CD8-positive, alpha-beta T cell (primary cell): ENCODE measurements at places on chromosomes 4 and X.

DNA sequence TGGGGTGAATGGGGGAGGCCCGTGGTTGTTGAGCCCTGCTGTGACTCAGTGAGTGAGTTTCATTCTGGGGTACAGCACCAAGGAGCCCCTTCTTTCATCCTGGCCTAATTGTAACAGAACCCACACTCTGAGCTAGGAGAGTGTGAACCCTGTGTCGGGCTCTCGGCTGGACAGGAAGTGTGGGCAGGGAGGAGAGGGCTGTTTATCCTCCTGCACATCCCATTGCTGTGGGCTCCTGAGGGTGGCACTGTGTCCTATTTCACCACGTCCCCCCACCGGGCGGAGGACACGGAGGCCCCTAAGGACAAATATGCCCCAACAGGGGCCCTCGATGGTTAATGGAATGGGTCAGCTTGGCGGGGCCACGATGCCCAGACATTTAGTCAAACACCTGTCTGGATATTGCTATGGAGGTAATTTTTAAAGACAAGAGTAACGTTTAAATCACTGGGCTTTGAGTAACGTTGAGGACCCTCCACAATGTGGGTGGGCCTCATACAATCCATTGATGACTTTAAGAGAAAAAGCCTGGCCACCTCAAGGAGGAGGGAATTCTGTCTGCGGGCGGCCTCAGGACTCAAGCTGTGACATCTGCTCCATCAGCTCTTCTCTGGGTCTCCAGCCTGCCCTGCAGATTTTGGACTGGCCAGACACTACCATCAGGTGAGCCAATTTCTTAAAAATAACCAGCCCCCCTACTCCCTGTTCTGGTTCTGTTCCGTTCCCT lies 46.1 kb upstream of the SORCS2 start:
- DNase-seq, result no peak

DNA sequence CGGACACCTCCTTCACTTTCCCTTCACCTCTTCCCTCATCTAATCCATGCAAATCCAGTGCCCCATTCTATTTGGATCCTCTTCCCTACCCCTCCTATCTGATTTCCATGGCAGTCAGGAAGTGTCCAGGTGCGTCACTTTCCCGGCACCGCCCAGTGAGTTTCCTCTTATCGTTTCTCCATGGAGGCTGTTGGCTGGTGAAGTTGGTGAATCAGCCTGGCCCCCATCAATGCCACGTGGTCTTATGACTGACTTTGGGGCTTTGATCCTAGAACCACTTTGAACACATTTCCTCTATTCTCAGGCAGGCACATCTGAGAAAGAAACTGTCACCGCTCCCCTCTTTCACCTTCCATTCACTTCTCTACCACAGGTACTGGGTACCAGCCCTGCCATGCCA lies 137.8 kb downstream of the CEP135 start:
- DNase-seq, result no peak

GRCh38 chrX:127552571-127552970 lies 499.6 kb downstream of the ACTRT1 start:
- no peak for DNase-seq

DNA sequence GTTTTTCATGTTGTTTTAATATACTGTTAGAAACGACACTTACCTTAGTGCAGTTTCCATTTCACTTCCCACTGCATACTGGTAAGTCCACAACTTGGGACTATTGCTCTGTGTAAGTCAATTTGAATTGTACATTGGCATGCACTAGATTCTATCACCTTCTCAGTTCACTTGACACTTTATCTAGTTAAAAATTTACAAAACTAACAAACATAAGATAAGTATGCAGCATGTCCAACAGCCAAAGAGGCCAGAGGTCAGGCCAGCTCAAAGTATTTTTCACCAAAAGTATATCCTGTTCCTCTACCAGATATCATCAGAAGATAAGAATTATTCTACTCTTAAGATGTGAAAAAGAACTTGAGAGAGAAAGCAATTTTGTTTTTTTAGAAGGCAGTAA lies 75.9 kb downstream of the QRFPR start:
- no peak for DNase-seq

- no peak for DNase-seq
Measured at GRCh38 chr4:90572996-90573395, 445.8 kb downstream of the CCSER1 start.

DNA sequence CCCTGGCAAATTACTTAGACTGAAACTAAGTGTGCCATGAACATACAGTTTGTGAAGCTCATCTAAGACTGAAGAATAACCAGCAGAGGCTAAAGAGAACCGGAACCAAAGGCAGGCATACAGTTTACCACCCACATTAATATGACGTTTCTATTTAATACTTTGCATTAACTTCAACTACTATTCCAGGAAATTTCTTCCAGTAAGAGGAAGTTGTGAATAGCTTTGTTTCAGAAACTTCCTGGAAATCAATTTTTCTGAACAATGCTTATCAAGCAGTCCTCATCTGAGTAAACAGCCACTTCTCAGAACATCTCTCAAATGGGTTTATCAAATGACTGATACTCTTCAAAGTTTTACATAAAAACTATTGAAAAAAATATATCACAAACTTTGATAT lies 252.7 kb downstream of the OPHN1 start:
- no peak for DNase-seq

DNA sequence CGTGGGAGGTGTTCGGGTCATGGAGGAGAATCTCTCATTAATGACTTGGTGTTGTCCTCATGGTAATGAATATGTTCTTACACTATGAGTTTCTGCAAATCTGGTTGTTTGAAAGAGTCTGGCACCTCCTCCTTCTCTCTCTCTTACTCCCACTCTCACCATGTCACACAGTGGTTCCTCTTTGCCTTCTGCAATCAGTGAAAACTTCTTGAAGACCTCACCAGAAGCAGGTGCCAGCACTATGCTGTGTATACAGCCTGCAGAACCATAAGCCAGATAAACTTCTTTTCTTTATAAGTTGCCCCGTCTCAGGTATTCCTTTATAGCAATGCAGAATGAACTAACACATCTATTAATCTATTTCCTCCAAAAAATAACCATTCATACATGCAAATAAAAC lies 275.0 kb downstream of the ANTXR2 start:
- no peak for DNase-seq
